Parietal lobe (tissue), 2 donors: ENCODE measurements at places on chromosomes 13 and 19. TPM values are rescaled to one million over a fixed set of nuclear protein-coding genes. Genes with fewer than 3 reads are reported as not detected.

SLC35E1 gene
- total RNA-seq = 45.1 TPM

SIGLECL1 gene
- not detected for total RNA-seq

ZNF728 gene
- 0.31 TPM for total RNA-seq

ZNF554 gene
- 15.7 TPM for total RNA-seq

FGF21 gene
- not detected for total RNA-seq
